ENCODE measurements at places on chromosomes 12 and 14.

- no peak for DNase-seq
Measured at GRCh38 chr12:125244338-125244737, 179.1 kb downstream of the AACS start.

DNA sequence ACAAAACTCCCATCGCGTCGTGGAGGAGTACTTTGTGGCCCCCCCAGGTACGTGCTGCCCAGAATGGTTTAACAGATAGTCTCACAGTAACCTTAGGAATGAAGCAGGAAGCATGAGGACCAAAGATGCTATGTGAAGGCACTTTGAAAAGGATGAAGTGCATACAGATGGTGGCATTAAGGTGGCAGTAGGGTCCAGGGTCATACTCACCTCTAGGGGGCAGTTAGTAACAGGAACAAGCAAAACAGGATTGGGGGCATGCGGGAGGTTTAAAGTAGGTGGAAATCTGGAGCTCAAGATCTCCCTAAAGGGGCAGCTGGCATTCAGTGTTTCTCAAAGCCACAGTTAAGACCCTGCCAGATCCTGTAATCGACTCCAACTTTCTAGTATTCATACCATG is 10.9 kb downstream of the GATC start:
- DNase-seq, result no peak

- no peak for DNase-seq
Measured at GRCh38 chr12:65529771-65530435, 251.4 kb downstream of the MSRB3 start.

DNA sequence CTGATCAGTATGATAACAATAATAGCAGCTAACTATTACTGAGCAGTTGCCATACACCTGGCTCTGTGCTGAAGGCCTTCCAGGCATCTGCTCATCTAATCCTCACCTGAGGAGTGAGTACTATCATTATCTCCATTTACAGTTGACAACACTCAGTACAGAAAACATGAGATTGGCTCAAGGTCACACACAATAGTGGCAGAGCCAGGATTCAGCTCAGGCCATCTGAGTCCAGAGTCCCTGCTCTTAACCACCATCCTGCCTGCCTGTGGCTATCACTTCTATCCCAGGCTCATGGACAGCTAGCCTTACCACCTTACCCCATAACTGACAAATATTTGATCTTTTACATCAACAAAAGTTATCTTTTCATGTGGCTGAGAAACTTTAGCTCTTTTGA is 155.5 kb downstream of the PPM1H start:
- no peak for DNase-seq

GRCh38 chr12:116143909-116144308 is 133.6 kb downstream of the MED13L start:
- no peak for DNase-seq

GRCh38 chr14:84814391-84814790 is 715.6 kb upstream of the FLRT2 start:
- DNase-seq, result no peak

GRCh38 chr12:53118751-53119300 is 15.5 kb downstream of the SOAT2 start:
- no peak for DNase-seq
